ENCODE measurements at places on chromosomes 5 and 9.

DNA sequence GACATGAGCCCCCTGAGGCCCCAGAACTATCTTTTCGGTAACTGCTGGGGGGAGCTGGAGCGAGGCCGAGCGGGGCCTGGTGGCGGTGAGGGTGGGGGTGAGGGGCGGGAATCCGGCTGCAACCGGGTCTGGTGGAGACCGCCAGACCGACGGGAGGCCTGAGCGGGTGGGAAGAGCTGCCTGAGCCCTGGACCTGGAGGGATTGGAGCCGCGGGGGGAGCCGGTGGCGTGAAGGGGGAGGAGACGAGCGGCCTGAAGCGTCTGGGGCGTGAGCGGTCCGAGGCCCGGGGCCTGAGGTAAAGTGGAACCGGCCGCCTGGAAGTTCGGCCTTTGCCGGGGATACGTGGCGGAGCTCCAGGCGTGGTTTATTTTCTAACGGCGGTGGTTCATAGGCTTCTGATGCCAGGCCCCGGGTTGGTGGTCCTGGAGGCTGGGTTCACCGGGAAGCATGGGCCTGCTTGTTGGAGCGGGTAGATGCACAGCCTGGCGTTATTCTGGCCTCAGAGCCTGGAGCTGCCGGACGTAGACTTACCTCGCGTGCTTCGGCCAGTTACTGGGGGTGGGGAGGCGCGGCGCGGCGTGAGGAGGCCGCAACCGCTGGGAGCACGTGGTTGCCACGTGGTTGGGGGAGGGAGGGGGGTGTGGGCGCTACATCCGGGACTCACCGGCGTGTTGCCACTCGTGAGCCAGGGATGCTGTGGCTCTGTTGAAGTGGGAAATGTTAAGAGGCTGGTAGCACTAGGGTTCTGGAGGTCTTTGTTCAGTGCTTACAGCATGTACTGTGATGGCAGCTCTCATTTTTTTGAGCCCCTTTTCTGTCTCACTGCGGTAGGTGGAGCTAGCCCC, 544 bp downstream of the NPM1 start:
- ATAC-seq = peak; percentile 57

- no peak for ATAC-seq
Observed at GRCh38 chr9:122477346-122477745, 380 bp downstream of the OR1J1 start.

- ATAC-seq = no peak
Observed at GRCh38 chr5:175162036-175162435, 281.9 kb downstream of the DRD1 start.

DNA sequence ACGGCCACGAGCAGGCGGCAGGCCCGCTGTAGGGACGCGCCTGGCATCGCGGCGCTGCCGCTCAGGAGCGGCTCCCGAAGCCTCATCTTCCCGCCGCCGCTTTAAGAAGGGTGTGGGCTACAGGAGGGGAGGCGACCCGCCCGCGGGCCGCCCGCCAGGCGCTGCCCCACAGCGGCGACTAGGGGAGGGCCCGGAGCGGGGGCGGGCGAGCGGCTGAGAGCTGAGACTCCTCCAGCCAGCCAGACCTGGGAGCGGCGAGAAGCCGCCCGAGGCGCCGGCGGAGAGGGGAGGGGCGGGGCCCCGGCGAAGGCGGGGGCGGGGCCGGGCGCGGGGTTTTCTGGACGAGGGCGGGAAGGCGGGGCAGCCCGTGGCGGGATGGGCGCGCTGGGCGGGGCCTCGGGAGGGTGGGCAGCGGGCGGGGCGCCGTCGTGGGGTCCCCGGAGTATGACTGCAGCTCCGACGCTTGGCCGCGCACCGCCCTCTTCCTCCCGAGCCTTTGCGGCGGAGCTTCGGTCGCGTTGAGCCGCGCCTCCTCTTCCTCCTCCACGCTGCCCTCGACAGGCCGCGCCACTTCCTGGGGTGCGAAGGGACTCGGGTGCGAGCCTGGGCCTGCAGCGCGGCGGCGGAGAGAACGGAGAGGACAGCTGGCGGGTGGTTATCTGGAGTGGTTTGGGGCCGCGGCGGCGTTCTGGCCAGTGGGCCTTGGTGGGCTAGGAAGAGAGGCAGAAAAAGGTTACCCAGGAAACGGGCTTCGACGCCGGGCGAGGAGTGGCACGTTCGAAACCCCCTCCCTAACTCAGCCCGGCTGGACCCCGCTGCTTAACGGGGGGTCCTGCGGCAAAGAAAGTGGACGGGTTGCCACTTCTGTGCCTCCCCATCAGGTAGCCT, at the start of gene B4GALT1:
Gene B4GALT1, minus strand, starts transcription at position 253 of the 888 bp plus-strand sequence. Its CDS starts 167 bp downstream, at position 86.
- peak; percentile 84 for ATAC-seq

GRCh38 chr5:35880156-35880555, 23.5 kb downstream of the IL7R start:
- no peak for ATAC-seq

GRCh38 chr5:89930591-89931392, 478.8 kb downstream of the CETN3 start:
- peak; percentile 90 for ATAC-seq

DNA sequence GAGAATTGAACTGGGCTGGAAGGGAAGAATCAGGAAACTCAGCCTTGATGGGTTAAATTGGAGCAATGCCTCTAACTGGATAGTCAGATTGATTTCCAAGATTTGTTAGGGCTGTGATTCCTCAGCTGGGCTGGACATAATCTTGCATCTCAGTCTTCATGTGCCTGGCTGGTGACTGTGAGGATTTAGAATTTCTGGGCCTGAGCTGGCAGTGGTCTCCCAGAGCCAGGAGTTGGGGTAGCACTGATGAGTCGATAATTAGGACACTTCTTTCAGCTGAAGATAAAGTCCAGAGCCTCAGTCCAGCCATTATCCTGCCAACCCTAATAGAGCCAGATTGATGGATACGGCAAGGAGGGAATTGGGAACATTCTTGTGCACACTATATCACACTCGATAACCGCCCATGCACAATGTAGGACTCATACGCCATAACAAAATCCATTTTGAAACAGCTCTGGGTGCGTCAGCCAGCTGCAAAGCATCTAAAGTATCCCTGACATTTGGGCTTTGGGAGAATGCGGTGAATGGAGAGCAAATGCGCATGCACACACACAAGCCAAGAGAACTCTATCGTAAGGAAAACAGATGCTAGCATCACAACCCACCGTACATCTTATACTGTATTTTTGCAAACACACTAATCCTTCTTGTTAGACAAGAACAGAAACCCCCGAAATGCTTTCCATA, 405.1 kb upstream of the KLF4 start:
- ATAC-seq = peak; percentile 88

DNA sequence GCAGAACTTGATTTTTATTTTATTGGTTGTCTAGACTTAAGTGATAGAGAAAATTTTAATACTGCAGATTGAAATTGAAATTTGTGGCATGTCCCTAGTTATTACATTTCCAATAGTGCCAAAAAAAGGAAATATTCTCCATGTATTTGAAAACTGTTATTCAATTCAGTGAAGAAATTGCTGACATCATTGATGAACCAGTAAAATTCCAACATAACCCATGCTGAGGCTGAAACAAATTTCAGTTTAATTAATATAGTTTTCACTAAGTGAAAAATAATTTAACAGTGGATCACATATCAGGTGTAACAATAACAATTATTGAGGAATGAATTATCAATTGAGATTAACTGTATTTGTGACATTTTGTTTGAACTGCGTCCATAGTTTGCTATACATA, 38.7 kb downstream of the LURAP1L start:
- ATAC-seq = no peak
